ENCODE measurements at places on chromosomes 1 and 21. TPM values are rescaled to one million over a fixed set of nuclear protein-coding genes. Genes with fewer than 3 reads are reported as not detected.

TMEM54 gene
- total RNA-seq = 35.7 TPM

GRHL3 gene
- total RNA-seq = 0.26 TPM

ST6GALNAC5 gene
- total RNA-seq = 1.0 TPM

A3GALT2 gene
- not detected for total RNA-seq

SPRR1A gene
- total RNA-seq = not detected

OR2T11 gene
- total RNA-seq = not detected

RIPK4 gene
- 6.4 TPM for total RNA-seq

AMY1B gene
- not detected for total RNA-seq

ITLN2 gene
- not detected for total RNA-seq

OR10J1 gene
- not detected for total RNA-seq

SERTAD4 gene
- not detected for total RNA-seq

DNAH14 gene
- 44.9 TPM for total RNA-seq

UAP1 gene
- total RNA-seq = 332 TPM

BOLA1 gene
- 6.4 TPM for total RNA-seq

HLX gene
- 6.4 TPM for total RNA-seq

LMOD1 gene
- 1.4 TPM for total RNA-seq

TRIM17 gene
- total RNA-seq = 0.13 TPM

ERRFI1 gene
- total RNA-seq = 120 TPM

GON4L gene
- total RNA-seq = 44.8 TPM
